Mononuclear cell (primary cell): ENCODE measurements at places on chromosomes 3 and 15. TPM values are rescaled to one million over a fixed set of nuclear protein-coding genes. Genes with fewer than 3 reads are reported as not detected.

ANKRD34C gene
- not detected for total RNA-seq

KBTBD13 gene
- total RNA-seq: under 0.01 TPM

ERC2 gene
- total RNA-seq: 0.10 TPM

ZNF620 gene
- total RNA-seq: 0.63 TPM

HDAC11 gene
- total RNA-seq: 2.3 TPM

SENP8 gene
- total RNA-seq: 0.21 TPM

IL17RD gene
- under 0.01 TPM for total RNA-seq

SAMD7 gene
- total RNA-seq: not detected

CCDC39 gene
- total RNA-seq: not detected

PRKAR2A gene
- 26.1 TPM for total RNA-seq

DZIP1L gene
- total RNA-seq: 0.21 TPM

SLC12A8 gene
- total RNA-seq: not detected

HTR3E gene
- total RNA-seq: not detected

AGBL1 gene
- under 0.01 TPM for total RNA-seq

IL20RB gene
- 0.94 TPM for total RNA-seq

PTPRG gene
- 0.42 TPM for total RNA-seq

PRSS50 gene
- total RNA-seq: not detected

TGFBR2 gene
- total RNA-seq: 209 TPM

SEMA3F gene
- 0.42 TPM for total RNA-seq

SCN5A gene
- total RNA-seq: not detected

GOLGA6L10 gene
- 1.4 TPM for total RNA-seq

GMNC gene
- total RNA-seq: not detected

GABRR3 gene
- total RNA-seq: under 0.01 TPM

SERPINI2 gene
- not detected for total RNA-seq

ENTPD3 gene
- 0.10 TPM for total RNA-seq

GP5 gene
- 3.8 TPM for total RNA-seq

SPATA12 gene
- not detected for total RNA-seq

SATB1 gene
- total RNA-seq: 406 TPM

CLDN18 gene
- total RNA-seq: under 0.01 TPM

LRRN1 gene
- total RNA-seq: 1.3 TPM

PRRT3 gene
- 3.9 TPM for total RNA-seq

LRRC2 gene
- 0.10 TPM for total RNA-seq

SPINK8 gene
- not detected for total RNA-seq

CNTN3 gene
- not detected for total RNA-seq

SERP1 gene
- 261 TPM for total RNA-seq

HSPBAP1 gene
- 12.9 TPM for total RNA-seq

PPM1L gene
- 14.5 TPM for total RNA-seq

TIMP4 gene
- not detected for total RNA-seq

CCR8 gene
- 2.2 TPM for total RNA-seq

THUMPD3 gene
- 62.0 TPM for total RNA-seq

ALPK3 gene
- 0.10 TPM for total RNA-seq

KCNAB1 gene
- total RNA-seq: not detected

NPAP1 gene
- not detected for total RNA-seq

CLSTN2 gene
- not detected for total RNA-seq

ELL3 gene
- total RNA-seq: 1.7 TPM

NOX5 gene
- total RNA-seq: not detected

TMEM207 gene
- not detected for total RNA-seq
